ENCODE measurements at places on chromosomes 12 and 14.

- DNase-seq = no peak
Measured at GRCh38 chr12:60266381-60266852, 670.6 kb downstream of the SLC16A7 start.

- no peak for DNase-seq
Measured at GRCh38 chr12:38744041-38744440, 161.3 kb downstream of the CPNE8 start.

- DNase-seq = no peak
Measured at GRCh38 chr14:60632777-60633176, 16.5 kb downstream of the SIX1 start.

- DNase-seq = no peak
Measured at GRCh38 chr14:53951627-53952303, 4.9 kb downstream of the BMP4 start.

GRCh38 chr14:102182936-102183619 lies 43.4 kb downstream of the WDR20 start:
- no peak for DNase-seq

GRCh38 chr12:72057330-72057914 lies 118.8 kb downstream of the TPH2 start:
- no peak for DNase-seq

DNA sequence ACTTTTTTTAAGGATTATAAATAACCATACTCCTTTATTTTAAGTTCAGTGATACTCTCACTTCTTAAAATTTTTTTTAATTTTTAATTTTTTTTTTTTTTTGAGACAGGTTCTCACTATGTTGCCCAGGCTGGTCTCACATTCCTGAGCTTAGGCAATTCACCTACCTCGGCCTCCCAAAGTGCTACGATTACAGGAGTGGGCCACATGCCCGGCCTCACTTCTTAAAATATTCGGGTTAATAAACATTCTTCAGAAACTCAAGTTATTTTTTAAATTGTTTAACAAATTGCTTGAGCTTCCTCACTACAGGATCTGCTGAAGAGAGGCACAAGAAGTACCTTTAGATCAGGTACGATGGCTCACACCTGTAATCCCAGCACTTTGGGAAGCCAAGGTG lies 4.3 kb upstream of the SRP54 start:
- DNase-seq = no peak

DNA sequence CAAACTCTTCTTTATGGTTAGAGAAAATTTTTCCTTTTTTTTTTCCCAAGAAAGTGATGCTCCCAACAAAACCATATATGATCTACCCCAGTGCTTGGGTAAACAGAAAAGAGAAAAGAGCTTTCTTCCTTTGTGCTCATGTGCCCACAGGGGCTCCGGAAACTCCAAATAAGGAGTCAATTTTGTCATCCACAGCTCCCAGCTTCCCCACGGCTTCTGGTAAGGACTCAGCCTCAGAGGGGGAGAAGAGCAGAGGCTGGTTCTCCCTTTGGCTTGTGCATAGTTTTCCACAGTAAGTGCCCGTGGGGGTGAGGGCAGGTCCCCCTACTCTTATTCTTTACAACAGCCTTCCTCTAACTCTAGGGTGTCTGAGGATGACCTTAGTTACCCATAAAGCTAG lies 13.3 kb upstream of the RGS6 start:
- peak; percentile 16 for DNase-seq
